Stimulated activated CD8-positive, alpha-beta memory T cell treated with anti-CD3 and anti-CD28 coated beads, Interleukin-7, amount 100 ng/mL, for 24 hours (primary cell): ENCODE measurements at places on chromosomes 5 and 9.

- DNase-seq = no peak
Measured at GRCh38 chr5:134453016-134453415, 41.3 kb upstream of the CDKN2AIPNL start.

GRCh38 chr5:33235824-33236223 is 204.9 kb upstream of the TARS1 start:
- no peak for DNase-seq

DNA sequence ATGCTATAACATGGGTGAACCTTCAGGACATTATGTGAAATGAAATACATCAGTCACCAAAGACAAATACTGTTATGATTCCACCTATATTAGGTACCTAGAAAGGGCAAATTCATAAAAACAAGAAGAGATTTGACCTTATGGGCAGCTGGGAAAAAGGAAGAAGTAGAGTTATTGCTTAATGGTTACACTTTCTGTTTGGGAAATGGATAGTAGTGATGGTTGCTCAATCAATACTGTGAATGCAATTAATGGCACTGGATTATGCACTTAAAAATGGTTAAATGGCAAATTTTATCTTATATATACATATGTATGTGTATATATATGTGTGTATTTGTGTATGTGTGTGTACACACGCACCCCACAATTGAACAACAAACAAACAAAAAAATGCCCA is 15.2 kb downstream of the FKBP15 start:
- no peak for DNase-seq

GRCh38 chr9:126720036-126720435 is 84.8 kb upstream of the ZBTB43 start:
- DNase-seq = no peak

DNA sequence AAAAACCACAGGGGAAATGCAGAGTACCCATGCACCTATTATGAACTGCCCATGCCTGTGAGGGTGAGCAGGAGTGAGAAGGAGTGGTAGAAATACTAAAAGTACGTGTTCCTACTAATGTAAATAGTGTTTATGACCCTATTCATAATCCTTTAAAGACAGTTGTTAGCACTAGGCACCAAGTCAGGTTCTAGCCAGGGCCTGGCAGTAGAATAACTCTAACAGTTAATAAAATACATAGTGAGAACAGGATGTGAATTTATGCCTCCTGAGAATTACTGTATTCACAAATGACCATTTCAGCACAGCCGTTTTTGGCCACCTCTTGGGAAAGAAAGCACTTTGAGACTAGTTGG is 103.2 kb upstream of the TARS1 start:
- DNase-seq = no peak

DNA sequence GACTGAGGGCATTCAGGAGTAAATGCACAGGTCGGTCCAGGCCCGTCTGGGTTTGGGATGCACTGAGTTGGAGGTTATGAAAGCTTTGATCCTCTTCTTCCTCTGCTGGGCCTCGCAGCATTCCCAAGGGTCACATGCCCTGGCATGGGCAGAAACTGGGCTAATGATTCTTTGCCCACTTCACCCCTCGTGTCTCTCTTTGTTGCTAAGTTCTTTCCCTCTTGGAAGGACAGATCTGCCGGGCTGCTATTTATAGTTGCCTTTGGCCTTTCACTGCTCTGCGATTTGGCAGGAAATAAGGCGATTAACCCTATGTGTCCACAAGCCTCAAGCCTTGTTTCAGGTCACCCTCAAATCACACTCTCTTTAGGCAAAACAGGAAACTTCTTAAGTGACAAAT is 66.9 kb downstream of the ENTREP1 start:
- no peak for DNase-seq

DNA sequence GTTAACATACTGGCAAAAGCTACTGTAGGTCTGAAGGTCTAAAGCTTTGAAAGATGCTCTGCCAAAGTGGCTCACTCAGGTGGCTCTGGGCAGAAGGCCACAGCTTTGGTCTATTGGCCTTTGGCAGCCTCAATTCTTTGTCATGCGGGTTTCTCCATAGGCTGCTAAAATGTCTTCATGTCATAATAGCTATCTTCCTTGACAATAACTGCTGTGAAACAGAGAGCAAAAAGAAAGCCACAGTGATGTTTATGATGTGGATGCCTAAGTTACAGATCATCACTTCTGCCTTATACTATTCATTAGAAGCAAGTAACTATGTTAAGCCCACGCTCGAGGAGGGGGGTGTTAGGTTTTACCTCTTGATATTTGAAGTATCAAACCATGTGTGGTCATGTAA is 906.1 kb upstream of the CDH9 start:
- DNase-seq = no peak

GRCh38 chr5:45440466-45440865 is 255.7 kb downstream of the HCN1 start:
- no peak for DNase-seq

DNA sequence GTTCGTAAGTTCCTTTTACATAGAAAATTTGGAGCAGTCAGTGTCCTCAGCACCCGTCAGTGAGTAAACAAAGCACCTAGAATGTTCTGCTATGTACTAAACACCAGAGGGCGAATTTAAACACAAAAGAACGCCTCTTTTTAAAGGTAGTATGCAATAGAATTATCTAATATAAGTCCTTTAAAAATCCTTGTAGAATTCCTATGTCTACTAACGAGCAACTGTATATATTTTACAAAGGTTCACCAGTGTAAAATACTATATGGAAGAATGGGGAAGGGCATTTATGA is 499 bp upstream of the TMEM232 start:
- DNase-seq = no peak

DNA sequence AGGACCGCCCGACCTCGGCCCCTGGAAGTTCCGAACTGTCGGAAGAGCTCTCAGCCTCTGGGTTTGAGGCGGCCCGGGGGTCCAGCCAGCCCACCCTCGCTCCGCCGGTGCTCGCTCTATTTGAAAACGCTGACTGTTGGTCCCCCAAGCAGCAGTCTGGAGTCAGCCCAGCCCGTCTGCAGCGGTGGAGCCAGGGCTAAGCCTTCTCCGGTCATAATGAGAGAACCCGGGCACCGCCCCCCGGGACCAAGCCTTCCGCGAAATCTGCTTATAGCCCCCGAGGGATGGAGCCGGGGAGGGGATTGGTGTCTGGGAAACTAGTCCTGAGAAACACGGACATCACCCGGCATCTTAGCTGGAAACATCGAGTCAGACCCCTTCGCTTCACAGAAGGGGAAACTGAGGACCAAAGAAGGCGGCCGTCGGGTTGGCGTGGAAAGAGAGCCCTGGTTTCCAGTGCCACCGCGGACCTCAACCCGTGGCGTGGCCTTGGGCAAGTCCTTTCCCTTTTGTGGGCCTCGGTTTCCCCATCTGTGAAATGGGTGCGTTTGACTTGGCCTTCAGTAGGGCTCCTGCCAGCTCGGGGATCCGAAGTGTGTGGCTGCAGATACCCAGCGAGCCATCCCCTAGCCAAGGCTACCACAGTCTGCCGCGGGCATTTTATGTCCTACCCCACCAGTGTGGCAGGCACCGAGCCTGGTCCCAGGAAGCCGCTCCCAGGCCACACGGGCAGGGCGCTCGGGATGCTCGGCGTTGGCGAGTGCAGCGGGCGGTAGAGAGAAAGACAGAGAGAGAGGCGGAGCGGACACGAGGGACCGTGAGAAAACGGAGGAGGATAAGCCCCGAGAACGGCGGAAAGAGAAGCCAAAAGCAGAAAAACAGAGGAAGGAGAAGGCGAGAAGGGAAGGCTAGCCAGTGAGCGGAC is 857 bp downstream of the ADAM19 start:
- DNase-seq = no peak

GRCh38 chr9:89750117-89750791 is 145.4 kb downstream of the GADD45G start:
- DNase-seq = no peak

DNA sequence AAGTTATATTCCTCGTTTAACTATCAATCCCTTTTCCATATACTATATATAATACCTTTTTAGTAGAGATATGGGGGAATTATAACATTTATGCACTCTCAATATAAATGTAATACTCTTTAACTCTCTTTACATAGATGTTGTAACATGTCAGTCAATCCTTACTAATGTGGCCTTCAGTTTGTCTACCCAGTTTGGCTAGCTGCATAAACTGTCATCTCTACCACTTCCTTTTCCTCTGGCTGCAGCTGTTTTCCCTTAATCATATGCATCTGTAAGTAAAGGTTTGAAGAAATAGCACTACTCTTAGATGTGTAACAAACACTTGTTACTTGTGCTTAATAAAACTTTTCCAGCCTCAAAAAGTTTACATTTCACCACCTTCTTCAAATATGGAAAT is 13.4 kb downstream of the ABHD17B start:
- DNase-seq = no peak

GRCh38 chr5:173697931-173698579 is 81.6 kb upstream of the BOD1 start:
- DNase-seq = no peak

DNA sequence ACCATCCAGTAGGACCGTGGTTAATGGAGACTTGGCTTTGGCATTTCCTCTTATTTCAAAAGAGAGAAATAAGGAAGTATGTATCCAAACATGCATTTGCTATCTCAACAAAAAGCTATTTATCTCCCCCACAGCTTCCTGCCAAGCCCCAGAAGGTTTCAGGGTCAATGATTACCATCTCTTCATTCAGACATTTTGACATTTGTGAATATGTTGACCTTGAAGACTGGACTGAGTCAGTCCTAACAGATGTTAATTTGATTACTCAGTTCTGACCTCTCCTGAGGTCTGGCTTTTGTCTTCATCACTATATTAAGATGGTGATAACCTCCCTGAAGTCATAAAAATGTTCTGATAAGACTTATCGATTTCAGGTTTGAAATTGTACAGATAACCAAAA is 479.4 kb downstream of the AGTPBP1 start:
- no peak for DNase-seq

GRCh38 chr9:85182383-85182782 is 512.9 kb downstream of the NTRK2 start:
- no peak for DNase-seq

- no peak for DNase-seq
Measured at GRCh38 chr5:68849906-68850305, 243.9 kb upstream of the SLC30A5 start.

GRCh38 chr5:143521846-143522400 is 118.4 kb upstream of the NR3C1 start:
- DNase-seq = no peak

- no peak for DNase-seq
Measured at GRCh38 chr5:169971780-169972179, 8.5 kb downstream of the INSYN2B start.

DNA sequence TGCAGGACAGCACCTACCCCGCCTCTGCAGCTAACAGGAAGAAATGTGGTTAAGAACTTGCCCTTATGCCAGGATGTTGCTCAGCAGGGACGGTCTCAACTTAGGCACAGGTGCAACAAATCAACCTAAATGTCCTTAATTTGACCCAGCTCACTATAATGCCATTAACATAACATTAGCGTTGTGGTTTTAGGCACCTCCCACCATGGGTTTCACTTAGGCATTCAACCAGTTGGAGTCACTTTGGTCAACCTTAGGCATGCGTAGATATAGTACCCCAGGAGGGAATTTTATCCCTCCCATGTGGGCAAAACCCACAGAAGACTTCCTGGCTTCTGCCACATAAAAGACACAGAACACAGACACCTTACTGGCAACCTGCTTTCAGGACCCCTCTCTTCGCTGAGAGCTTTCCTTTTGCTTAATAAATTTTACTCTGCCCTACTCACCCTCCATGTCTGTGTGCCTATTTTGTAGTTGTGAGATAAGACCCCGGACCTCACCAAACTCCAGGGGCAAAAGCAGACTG is 8.7 kb upstream of the ERAP1 start:
- DNase-seq = no peak

GRCh38 chr5:93289942-93290341 is 291.1 kb downstream of the NR2F1-AS1 start:
- DNase-seq = no peak

DNA sequence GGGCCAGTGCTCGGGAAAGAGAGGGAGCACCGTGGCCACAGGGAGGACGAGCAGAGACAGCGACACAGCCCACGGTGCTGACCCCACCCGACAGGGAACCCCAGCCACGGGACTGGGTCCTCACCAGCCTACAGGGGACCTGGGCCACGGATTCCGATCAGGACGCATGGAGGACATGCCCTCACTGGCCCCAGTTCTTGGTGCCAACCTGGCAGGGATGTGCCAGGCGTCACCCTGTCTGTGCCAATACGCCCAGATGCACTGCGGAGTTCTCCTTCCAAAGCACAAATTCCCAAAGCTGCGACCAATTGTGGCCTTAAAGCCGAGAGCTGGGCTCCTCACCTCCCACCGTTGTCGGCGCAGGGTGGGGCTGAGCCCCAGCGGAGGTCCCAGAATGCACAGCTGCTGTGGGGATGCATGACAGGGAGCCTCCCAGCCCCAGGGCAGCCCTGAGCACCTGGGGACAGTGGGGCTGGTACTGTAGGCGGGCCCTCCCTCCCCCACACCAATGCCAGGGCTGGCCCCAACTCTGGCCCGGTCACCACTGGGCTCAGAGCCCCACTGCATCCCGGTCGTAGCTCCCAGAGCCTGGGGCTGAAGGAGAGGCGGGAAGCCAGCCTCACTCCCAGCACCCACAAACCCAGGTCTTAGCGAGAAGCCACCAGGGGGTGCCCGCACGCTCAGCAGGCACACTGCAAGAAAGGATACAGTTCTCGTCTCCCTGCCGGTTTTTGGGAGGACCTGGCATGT is 44.2 kb downstream of the NKD2 start:
- DNase-seq = no peak

GRCh38 chr9:90960941-90961340 is 159.3 kb downstream of the SYK start:
- no peak for DNase-seq

- no peak for DNase-seq
Measured at GRCh38 chr5:35819668-35820067, 37.0 kb upstream of the IL7R start.

GRCh38 chr5:58369513-58370190 is 90.2 kb downstream of the PLK2 start:
- no peak for DNase-seq

GRCh38 chr9:35257986-35258659 is 96.3 kb downstream of the UNC13B start:
- DNase-seq = no peak

GRCh38 chr9:137630126-137630525 is 11.3 kb downstream of the EHMT1 start:
- no peak for DNase-seq

GRCh38 chr5:40210694-40211093 is 469.0 kb upstream of the PTGER4 start:
- DNase-seq = no peak

DNA sequence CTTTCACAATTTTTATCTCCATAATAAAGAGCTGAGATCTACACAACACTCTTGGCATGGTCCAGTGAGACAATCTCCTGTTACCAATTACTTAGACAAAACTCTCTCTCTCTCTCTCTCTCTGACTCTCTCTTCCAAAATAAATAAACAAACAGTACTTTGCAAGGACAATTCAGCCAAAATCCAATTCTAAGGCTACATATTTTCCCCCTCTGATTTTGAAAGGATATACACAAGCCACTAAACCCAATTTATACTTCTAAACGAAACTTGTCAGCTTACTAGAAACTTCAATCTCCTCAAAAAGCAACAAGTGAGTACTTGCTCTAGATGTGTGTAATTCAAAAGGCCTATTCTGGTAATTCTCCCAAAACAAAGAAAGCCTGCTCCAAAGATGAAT is 26.3 kb upstream of the TNPO1 start:
- DNase-seq = no peak
